ENCODE measurements at places on chromosomes 1 and 21. TPM values are rescaled to one million over a fixed set of nuclear protein-coding genes. Genes with fewer than 3 reads are reported as not detected.

TLR5 gene
- 0.38 TPM for total RNA-seq

TNFSF18 gene
- total RNA-seq, result not detected

LCE6A gene
- total RNA-seq, result not detected

DNA sequence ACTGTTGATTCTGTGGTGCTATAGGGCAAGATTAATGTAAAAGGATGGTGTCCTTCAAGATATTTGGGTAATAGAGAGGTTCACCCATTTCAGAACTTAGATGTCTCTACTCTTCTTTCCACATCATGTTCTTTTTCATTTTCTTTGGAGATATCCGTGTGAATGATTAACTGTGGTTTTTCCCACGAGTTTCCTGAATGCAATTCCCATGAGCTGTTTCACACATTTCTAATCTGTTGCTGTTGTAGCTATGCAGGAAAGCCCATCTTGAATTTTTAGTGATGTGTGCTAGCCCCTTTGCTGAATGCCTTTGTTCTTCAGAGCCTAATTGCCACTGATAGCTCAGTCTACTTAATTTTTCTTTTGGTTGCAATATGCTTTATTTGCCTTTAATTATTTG is 27.6 kb downstream of the SNX27 start:
- no peak for DNase-seq

GRCh38 chr1:22618056-22618455 is 18.4 kb upstream of the C1QA start:
- no peak for DNase-seq

DNA sequence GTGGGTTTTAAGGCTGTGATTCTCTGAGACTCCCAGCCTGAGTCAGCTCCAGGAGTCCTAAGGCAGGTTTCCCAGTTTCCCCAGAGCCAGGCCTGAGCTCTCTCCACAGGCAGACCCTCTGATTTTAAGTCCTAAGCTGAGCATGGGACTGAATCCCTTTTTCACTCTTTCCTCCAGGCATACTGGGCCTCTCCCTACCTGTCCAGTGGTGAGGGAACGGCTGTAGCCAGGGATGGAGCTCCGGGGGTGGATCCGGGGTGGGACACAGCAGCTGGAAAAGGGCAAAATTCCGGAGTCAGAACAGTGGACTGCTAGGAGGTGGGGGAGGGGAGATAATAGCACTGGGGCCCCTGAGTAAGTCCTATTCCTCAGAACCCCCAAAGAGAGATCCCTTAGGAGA is 30.0 kb downstream of the DLGAP3 start:
- no peak for DNase-seq

Measured in HT-29 (cell line).